Urothelium cell line (cell line): ENCODE measurements at places on chromosomes 11 and 22.

DNA sequence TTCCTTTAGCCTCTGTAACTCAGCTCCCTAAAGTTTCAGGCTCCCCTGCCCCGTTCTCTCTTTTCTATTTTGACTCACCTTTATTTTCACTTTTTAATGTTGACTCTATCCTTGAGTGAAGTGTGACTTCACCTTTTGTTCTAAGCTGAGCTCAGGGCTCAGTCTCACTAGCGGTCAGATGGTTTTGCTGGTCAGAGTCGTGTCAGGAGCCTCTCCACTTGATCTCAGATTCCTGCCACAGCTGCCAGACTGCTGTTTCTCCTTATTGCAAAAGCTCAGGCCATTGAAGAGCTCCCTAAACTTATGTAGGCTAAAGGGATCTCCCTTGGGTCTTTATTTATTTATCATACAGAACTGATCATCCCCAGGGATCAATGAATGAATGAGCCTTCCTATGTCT is 13.7 kb upstream of the POU2AF2 start:
- DNase-seq = no peak

GRCh38 chr22:20577045-20577444 is 69.6 kb downstream of the MED15 start:
- no peak for DNase-seq

DNA sequence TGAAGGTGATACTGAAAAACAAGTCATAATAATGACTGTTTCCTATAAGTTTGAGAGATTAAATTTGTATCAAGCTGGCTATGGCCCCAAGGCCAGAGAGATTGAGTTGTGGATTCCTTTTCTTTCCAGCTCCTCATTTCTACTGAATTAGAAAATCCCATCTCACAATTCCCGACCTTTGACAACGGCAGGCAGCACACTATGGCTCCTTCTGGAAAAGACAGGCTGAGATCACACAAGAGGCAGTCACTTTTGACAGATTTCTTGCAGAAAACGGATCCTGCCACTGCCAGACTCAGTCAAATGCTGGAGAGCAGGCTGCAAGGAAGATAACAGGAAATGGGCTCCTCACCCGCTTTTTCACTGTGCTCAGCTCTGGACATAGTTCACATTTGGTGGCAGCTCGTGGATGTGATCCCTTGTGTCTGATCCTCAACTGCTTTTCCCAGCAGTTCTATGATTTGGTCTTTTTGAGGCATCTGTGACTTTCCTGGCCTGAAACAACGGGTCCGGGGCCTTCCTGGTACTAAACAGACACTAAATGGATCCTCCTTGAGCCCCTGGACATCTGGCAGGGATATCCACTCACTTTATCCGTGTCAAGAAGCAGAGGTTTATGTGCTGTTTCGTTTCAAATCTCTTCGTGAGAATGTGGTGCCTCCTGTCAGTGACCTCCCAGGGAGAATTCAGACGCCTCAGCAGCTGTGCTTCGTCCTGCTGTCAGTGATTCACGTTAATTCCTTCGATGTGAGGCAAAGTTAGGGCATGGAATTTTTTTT is 26.1 kb upstream of the RTL6 start:
- peak; percentile 42 for DNase-seq

GRCh38 chr11:92130421-92130831 is 94.2 kb upstream of the FAT3 start:
- DNase-seq = no peak

DNA sequence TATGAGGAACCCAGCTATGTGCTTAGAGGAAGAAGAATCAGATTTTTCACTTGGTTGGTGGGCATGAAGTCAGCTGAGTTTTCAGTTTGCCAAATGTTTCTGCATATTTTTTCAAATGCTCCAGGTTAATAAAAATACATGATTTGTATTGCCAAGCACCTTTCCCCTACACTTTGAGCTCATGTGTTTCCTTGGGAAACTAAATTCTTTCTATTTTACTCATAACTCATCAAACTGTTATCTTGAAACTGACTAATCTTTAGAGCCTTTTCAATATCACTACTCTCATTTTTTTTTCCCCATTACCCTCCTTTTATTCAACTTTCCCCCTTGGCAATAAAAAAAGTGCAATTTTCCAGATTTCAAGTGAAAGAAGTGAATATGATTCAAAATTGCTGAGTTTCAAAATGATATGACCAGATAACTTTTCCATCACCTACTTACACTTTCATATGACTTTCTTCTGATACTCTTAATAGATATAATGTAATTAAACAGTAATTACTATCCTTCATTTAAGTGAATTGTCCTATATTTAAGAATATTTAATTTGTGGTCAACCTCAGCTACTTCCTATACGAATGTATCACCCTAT is 91.9 kb upstream of the SOX6 start:
- DNase-seq = no peak

GRCh38 chr11:83092488-83093384 is 21.0 kb upstream of the RAB30 start:
- no peak for DNase-seq

GRCh38 chr11:115439385-115439784 is 64.8 kb downstream of the CADM1 start:
- no peak for DNase-seq

- DNase-seq = no peak
These were observed 79.3 kb upstream of the SORL1 start for GRCh38 chr11:121372671-121373429.

DNA sequence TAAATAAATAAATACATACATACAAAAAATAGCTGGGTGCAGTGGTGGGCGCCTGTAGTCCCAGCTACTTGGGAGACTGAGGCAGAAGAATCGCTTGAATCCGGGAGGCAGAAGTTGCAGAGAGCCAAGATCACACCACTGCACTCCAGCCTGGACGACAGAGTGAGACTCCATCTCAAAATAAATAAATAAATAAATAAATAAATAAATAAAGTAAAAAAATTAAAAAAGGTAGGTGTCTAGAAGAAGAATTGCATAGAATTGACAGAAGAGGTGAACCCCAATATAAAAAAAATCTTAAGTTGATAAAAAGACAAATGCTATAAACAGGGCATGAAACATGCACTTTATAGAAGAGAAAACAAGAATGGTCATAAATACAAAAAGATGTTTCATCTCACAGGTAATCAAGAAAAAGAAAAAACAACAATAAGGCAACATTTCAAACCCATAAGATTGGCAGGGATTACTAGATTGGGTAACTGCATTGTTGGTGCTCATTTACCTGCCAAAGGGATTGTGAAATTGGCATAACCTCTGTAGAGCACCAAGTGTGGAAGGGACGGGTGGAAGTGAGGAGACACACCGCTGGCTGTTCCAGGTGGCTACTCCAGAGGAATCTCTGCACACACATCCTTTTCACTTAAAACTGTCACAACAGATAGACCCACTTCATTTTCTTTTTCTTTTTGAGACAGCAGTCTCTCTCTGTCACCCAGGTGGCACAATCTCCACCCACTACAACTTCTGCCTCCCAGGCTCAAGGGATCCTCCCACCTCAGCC is 44.7 kb downstream of the NF2 start:
- DNase-seq = no peak

DNA sequence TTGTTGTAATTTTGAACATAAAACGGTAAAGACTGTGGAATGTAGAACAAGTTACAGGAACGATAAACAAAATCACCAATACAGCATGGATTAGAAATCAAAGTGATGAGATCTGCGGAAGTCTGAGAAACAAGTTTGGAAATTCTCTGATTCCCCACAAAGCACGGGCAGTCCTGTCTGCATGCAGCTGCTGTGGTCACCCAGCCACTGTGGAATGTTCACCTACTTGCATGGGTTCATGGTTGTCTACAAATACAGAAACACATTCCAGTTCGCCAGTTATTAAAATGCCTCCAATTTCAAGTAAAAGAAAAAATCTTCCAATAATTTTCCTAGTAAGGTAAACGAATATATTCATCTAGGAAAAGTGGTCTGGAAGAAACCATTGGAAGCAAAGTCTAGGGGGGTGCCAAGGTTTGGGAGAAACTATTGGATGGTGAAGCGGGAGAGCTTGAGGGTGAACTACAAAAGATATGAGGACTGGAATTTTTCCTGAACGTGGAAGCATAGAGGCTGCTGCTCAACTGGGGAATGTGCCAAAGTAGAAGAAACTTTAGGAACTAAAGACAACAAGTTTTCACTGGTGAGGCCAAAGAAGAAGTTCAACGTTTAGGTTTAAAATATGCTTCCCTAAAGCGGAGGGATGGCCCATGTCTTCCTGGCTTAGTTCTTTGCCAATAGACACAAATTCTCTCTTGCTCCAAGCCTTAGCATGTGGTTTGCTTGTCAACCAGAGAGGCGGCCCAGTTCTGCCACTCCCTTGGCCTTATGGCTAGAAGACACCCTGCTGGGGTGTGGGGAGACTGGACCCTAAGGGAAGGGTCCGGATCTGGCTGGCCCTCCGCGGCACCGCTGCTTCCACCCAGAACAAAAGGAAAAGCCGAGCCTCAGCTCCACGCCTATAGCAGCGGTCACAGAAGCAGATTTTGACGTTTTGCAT is 70.2 kb downstream of the CTTN start:
- no peak for DNase-seq

GRCh38 chr22:18096823-18097222 is 13.8 kb upstream of the TUBA8 start:
- DNase-seq = no peak

DNA sequence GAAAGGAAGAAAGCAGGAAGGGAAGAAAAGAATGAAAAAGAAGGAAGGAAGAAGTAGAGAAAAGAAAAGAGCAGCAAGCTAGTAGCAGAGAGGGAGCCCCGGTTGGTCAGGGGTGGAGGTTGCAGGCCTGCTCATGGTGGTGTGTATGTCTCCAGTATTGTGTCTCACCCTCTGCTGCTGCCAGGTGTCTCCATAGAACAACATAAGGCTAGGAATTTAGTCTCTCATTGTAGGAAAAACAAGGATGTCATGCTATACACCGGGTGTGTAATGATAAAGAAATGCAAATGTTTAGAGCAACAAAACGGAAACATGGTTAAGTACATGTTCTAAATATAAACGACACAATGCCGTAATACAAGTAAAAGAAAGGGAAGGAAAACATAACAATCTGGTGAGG is 342.5 kb downstream of the NTM start:
- no peak for DNase-seq

- no peak for DNase-seq
These were observed 16.6 kb upstream of the CHKA start for GRCh38 chr11:68137833-68138232.

- no peak for DNase-seq
These were observed 18.8 kb upstream of the MAML2 start for GRCh38 chr11:96361778-96362177.

GRCh38 chr11:64852804-64853509 is 8.5 kb upstream of the CDC42BPG start:
- DNase-seq = no peak

DNA sequence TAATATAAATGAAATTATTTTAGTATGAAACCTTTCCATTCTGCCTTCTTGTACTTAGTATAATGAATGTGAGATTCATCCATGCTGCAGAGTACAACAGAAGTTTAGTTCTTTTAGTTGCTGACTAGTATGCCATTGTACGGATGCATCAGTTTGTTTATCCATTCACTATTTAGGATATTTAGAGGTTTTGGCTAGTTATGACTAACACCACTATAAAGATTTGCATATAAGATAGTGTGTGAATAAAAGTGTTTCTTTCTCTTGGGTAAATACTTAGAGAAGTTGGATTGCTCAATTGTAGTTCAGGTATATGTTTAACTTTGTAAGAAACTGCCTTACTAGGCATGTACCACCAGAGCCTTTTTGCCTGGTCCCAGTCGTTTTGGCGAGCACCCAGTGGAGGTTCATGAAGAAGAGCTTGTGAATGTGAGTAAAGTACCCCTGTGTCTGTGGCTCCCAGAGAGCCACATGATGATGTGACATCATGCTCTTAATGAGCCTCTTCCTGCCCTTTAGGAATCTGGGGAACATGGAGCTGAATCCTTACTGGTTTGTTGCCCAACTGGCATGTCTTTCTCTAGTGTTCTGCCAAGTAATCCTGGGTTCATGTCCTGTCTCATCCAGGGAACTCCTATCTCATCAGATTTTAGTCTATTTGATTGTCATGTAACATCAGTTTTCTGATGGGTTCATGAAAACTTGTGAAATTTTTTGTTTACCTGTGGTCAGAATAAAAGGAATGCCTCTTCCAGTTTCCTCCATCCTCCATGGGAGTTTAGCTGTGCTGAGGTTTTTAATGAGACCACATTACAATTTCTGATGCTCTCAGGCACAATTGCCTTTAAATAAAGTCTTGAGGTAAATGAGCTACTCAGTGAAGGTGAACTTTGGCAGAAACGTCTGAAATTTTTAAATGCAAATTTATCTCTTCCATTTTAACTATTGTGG is 234.8 kb downstream of the CASP12 start:
- peak; percentile 5 for DNase-seq

- DNase-seq = no peak
These were observed 13.8 kb upstream of the BRSK2 start for GRCh38 chr11:1375955-1376258.

DNA sequence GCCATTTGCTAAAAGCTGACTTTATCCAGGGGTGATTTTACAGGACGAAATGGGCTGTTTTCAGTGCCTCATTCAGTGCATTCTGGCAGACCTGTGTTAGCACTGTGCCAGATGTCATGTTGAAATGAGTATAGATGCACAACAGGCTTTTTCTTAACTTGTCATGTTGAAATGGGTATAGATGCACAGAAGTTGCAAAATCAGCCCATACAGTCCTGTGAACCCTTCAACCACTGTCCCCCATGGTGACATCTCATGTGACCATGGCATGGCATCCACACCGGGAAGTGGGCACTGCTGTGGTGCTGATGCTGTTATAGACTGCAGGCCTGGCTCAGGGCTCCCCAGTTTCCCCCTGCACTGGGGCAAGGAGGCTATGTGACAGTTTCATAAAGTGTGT is 2.5 kb downstream of the TALDO1 start:
- DNase-seq = no peak

DNA sequence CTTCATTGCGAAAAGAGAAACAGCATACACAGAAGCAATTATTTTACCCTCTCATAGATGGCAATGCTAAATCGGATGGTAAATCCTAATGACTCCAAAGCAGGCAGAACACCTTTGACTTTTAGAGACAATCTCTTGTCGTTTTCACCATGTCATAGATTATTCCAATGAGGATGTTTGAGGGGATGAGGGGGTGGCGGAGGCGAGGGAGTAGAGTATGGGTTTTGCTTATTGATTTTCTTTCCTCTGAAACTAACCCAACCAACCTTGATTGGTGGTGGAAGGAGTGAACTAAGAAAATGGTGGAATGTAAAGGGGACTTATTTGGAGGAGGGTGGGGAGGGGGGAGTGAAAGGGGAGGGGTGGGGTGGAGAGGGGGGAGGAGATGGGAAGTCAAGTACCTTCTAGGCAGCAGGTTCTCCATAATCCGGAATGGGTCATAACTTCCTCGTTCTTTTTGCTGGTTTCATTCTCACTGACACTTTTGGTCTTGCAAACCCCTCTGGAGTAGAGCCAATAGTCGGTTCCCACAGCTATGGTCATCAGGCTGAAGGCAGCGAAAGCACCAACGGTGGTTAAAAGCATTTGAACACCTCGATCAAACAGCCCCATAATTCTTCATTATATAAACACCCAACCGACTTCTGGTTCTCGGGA is 1.5 kb downstream of the CACNG2 start:
- no peak for DNase-seq

GRCh38 chr22:49324527-49325491 is 502.9 kb downstream of the BRD1 start:
- no peak for DNase-seq
